ENCODE measurements at places on chromosomes 1 and 21.

DNA sequence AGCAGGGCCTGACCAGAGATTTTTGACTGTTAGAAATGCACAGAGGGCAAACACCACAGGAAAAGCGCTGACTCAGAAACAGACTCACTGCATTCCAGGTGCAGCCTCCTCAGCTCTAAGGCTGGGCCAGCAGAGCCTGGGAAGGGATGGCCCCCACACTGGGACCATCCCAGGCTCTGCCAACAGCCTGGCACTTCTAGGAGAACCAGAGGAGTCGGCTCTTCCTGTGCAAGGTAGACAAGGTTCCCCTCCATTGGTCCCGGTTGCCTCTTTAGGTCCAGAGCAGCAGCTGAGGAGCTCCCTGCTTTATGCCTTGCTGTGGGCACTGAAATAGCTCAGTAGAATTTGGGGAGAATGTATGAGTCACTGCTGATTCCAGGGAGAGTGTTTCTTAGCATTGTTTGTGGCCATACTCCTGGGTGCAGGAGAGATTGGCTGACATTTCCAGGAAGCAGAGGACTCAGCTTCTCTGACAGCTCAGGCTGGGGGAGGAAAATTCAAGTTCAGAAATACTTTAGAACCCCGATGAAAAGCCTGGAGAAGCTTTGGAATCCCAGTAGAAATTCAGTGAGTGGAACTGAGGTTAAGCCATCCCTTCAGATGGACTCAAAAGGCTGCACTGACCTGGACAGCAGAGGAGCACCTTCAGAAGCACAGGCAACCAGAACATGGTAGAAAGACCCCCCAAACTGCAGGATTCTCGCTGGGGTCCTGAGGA lies 19.7 kb downstream of the PRAMEF1 start:
- no peak for DNase-seq

DNA sequence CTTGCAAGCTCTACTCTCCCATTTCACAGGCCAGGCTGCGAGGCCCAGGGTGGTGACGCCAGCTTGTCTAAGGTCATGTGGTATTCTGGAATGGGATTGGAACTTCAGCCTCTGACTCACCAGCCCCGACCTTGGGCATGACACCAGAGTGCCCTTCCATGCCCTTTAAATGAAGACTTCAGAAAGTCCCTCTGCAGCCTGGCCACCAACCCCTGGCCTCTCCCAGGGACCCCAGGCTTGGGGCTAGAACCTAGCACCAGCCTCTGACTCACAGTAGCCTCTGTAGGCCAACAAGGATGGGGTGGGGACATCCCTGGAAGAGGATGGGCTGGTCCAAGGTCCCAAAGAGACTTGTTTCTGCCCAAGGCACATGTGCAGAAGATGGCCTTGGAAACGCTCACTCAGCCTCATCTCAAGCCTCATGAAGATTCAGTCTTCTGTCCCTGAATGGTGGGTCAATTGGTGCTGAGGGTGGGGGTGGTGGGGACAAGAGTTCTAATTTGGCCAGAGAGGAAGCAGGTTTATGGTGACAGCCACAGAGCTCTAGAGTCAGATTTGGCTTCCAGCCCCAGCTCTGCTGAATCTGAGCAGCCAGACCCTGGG lies 36.1 kb upstream of the RUNX3 start:
- DNase-seq, result no peak

DNA sequence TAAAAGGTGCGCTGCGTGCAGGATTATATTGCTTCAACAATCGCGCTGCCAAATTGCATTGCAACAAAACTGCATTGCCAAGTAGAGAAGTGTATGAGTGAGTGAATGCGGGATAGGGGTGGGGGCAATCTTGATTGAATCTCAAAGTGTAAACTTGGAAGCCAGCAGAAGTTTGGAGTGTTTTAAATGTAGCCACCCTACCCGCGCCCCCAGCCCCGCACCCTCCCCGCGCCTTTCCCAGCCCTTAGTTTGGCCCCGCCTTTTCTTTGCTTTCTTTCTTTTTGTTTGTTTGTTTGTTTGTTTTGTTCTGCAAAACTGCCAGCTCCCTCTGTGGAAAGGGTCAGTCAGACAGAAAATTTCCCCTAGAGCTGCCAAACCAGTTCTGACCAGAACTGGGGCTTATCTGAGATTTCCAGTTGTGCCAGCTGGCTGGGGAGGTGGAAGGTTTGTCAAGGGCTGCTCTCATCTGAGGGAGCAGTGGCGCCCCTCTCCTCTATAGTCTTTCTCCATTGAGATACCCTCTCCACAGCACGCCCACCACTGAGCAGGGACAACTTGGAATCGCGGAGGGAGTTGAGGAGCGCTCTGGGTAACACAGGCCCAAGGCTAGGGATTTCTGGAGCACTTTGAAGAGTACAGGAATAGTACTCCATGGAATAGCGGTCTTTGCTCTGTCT lies 666 bp upstream of the BEND5 start:
- DNase-seq, result no peak

GRCh38 chr1:190436615-190437014 lies 41.0 kb downstream of the BRINP3 start:
- no peak for DNase-seq

- DNase-seq, result no peak
Measured at GRCh38 chr1:203076031-203076511, 9.7 kb downstream of the MYOG start.

DNA sequence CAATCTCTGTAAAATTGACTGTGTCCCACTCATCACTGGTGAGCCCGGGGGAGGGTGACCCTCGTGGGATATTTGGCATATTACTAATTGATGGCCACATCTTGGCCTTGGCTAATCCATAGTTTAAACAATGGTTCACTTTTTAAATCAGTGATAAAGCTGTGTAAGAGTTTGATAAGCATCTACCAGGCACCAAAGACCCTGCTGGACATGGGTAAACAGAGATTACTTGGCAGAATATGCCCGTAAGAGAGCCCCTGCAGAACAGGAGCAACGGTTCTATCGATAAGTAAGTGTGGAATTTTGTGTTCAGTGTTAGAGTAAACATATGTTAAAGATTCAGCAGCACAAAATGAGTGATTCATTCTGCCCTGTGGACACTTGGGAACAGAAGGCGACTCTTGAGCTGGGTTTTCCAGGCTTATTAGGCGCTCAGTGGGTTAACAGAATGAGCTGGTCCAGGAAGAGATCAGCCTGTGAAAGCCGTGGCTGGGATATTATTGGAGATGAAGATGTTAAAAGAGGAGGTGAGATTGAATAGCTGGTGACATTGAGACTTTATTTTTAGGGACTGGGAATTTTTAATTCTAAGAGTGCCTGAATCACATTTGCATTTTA lies 55.9 kb downstream of the CNST start:
- no peak for DNase-seq

- DNase-seq, result no peak
Measured at GRCh38 chr21:39640754-39641153, 28.0 kb downstream of the B3GALT5 start.

GRCh38 chr1:166924823-166925541 lies 48.9 kb upstream of the TADA1 start:
- DNase-seq, result no peak
